Activated T-cell treated with anti-CD3 and anti-CD28 coated beads, Interleukin-2, amount 50 U/mL, for 1 hour (primary cell): ENCODE measurements at places on chromosomes 2 and 18.

GRCh38 chr18:9539283-9539682 lies 64.0 kb downstream of the RALBP1 start:
- DNase-seq, result no peak

DNA sequence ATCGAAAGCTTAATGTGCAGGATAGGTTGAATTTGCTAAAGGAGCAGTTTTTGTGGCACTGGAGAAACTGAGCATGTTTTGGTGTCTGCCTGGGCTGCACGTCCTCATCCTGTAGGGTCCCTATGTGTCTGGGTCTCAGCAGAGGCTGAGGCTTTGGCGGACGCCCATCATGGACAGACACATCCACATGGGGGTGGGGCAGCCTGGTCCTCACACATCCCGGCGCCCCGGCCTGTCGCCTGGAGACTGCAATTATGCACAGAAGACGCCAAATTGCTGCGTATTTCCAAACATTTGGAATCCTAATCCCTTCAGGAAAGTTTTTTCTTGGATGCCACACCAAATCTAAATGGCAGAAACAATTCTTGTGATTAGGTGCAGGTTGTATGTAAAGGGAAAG lies 128.2 kb upstream of the TWIST2 start:
- DNase-seq, result no peak

DNA sequence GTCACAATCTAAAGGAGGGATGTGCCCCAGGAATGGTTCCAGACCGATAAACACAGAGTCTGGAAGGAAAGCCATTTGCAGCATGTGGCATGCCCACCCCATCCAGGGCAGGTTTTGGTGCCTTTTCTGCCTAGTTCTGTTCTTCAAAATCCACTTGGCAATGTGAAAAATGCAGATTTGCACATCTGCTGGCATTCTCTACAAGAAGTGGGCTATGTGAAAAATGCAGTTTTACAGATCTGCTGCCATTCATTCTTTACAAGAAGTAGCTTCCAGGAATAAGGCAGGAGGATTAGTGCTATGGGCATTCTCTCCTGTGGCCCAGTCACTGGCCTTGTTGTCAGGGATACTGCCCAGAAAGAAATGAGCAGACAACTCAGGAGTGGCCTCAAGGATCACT lies 68.1 kb downstream of the C1D start:
- DNase-seq, result no peak

- DNase-seq, result no peak
Observed at GRCh38 chr18:11089931-11090715, 59.2 kb downstream of the PIEZO2 start.

GRCh38 chr2:144484201-144484948 lies 35.5 kb downstream of the ZEB2 start:
- DNase-seq, result no peak

- no peak for DNase-seq
Observed at GRCh38 chr2:128237911-128238697, 80.6 kb downstream of the HS6ST1 start.
